ENCODE measurements at places on chromosomes 3 and 15.
A peak's percentile ranks its signal among the peaks of the same experiment; 100 is the strongest.

- DNase-seq: no peak
Measured at GRCh38 chr3:138399766-138400165, 34.6 kb upstream of the ESYT3 start.

DNA sequence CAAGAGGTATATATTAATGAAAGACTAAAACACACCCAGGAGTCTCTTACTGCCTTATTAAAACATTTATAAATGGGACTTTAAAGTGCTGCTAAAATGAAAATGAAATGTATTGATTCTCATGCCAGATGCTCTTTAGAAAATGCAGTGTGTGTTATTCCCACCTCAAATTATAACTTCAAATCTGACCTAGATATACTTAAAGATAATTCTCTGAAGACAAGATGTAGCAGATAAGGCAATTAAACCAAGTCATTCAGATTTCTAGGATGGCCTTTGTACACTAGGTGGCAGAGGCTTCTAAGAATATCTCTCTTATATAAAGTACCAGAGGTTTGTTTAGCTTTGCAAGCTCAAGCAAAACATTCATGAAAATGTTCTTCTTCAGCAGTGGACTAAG, 26.9 kb upstream of the GOLGA8B start:
- no peak for DNase-seq

- no peak for DNase-seq
Measured at GRCh38 chr3:123448536-123449101, at the start of gene ADCY5. Gene ADCY5, minus strand, starts transcription at chr3:123449090. Its CDS starts 545 bp downstream, at chr3:123448545.

DNA sequence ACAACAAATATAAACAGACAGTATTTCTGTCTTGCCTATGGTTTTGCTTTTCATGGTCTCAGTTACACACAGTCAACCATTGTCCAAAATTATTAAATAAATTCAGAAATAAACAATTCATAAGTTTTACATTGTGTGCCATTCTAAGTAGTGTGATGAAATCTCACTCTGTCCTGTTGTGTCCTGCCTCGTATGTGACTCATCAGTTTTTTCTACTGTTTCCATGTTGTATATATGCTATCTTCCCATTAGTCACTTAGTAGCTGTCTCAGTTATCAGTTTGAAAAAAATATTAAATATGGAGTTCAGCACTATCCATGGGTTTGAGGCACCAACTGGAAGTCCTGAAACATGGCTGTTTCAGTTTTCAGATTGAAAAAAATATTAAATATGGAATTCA, 282.4 kb upstream of the GRM7 start:
- DNase-seq: no peak

- DNase-seq: peak; percentile 63
Measured at GRCh38 chr3:46693038-46693891, at the start of gene ALS2CL. Gene ALS2CL, minus strand, starts transcription at chr3:46693679. Its CDS starts 4,239 bp downstream, at chr3:46689440.

- DNase-seq: no peak
Measured at GRCh38 chr3:5787861-5788488, 600.5 kb downstream of the EDEM1 start.

GRCh38 chr3:13262493-13263211, 157.5 kb downstream of the NUP210 start:
- no peak for DNase-seq

GRCh38 chr15:75738014-75738646, 25.5 kb upstream of the CSPG4 start:
- no peak for DNase-seq

GRCh38 chr3:72646263-72646662, 202.0 kb downstream of the SHQ1 start:
- no peak for DNase-seq

GRCh38 chr3:186184021-186184420, 75.1 kb upstream of the ETV5 start:
- no peak for DNase-seq

DNA sequence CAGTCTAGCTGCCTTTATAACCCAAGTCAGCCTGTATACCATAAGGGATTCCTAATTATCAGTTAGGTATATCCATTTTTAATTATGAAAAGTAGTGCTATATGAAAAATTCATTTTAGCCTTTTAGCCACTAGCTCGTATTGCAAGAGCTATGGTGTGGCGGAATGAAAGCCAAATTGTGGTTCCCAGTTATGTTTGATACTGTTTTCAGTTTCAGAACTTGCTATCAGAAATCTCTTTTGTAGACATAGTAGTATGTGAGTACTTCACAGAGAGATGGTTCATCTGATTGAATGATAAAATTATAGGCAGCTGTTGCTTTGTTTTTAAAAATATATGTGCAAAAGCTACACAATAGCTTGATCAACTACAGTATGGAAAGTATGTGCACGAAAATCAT, 134.6 kb downstream of the SLC25A26 start:
- DNase-seq: no peak

GRCh38 chr15:94477913-94478553, 246.7 kb downstream of the MCTP2 start:
- DNase-seq: no peak

DNA sequence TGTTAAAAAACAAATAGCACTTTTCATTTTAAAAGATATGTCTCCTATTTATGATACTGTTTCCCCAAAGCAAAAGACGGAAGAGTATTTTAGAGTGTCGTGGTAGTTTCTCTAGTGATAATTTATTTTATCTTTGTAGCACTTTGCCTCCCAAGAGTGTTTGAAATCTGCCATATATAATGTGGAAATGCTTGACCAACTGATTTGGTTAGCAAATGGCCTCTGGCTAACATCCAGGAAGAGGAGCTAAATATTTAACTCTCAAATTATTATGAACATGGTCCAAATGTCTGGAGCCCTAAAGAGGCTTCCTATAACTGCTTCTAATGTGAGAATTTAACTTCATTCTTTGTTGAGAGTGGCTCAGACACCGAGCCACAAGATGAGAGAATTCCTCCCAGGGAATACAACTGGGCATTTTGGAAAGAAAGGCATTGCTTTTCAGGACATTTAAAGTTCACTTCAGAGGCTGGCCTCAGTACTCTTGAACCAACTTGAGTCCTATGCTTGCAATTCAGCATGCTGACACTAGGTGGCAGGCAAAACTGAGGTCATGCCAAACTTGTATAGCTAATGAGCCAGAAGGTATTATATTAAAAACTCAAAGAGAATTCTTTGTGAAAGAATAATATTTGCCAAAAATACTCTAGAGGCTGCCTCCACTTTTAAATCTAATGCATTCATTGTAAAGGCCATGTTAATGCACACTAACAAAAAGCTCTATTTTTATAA, 104.5 kb downstream of the RARB start:
- DNase-seq: peak; percentile 62

- no peak for DNase-seq
Measured at GRCh38 chr3:143442814-143443447, 323.4 kb downstream of the CHST2 start.

DNA sequence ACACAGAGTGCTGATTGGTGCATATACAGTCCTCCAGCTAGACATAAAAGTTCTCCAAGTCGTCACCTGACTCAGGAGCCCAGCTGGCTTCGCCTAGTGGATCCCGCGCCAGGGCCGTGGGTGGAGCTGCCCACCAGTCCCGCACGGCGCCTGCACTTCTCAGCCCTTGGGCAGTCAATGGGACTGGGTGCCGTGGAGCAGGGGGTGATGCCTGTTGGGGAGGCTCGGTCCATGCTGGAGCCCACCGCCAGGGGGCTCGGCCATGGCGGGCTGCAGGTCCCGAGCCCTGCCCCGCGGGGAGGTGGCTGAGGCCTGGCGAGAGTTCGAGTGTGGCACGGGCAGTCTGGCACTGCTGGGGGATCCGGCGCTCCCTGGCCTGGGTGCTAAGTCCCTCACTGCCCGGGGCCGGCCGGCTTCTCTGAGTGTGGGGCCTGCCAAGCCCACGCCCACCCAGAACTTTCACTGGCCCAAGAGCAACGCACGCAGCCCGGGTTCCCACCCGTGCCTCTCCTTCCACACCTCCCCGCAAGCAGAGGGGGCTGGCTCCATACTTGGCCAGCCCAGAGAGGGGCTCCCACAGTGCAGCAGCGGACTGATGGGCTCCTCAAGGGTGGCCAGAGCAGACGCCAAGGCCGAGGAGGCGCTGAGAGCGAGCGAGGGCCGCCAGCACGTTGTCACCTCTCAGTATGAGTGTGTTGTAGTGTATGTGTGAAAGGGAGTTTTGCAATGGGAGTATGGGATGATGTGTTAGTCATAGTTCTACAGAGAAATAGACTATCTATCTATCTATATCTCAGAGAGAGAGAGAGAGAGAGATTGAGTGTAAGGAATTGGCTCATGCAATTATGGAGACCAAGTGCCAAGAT, 69.0 kb downstream of the UBE2E2 start:
- DNase-seq: no peak

- DNase-seq: no peak
Measured at GRCh38 chr15:38196076-38196475, 56.6 kb upstream of the SPRED1 start.

GRCh38 chr3:33915796-33916546, 117.5 kb downstream of the PDCD6IP start:
- DNase-seq: peak; percentile 5

Data from activated CD4-positive, alpha-beta T cell treated with anti-CD3 and anti-CD28 coated beads, Interleukin-2, amount 50 U/mL, for 48 hours (primary cell).